ENCODE measurements at places on chromosomes 3 and 15. TPM values are rescaled to one million over a fixed set of nuclear protein-coding genes. Genes with fewer than 3 reads are reported as not detected.

The SENP2 gene
- total RNA-seq, result 43.9 TPM

The UROC1 gene
- total RNA-seq, result not detected

The PCSK6 gene
- 3.9 TPM for total RNA-seq

The SLC2A2 gene
- total RNA-seq, result 0.18 TPM

The PDCD6IP gene
- 108 TPM for total RNA-seq
